AG08396 (cell line): ENCODE measurements at places on chromosomes 2 and 18.

- no peak for DNase-seq
Measured at GRCh38 chr2:80815259-80815658, 510.7 kb upstream of the LRRTM1 start.

DNA sequence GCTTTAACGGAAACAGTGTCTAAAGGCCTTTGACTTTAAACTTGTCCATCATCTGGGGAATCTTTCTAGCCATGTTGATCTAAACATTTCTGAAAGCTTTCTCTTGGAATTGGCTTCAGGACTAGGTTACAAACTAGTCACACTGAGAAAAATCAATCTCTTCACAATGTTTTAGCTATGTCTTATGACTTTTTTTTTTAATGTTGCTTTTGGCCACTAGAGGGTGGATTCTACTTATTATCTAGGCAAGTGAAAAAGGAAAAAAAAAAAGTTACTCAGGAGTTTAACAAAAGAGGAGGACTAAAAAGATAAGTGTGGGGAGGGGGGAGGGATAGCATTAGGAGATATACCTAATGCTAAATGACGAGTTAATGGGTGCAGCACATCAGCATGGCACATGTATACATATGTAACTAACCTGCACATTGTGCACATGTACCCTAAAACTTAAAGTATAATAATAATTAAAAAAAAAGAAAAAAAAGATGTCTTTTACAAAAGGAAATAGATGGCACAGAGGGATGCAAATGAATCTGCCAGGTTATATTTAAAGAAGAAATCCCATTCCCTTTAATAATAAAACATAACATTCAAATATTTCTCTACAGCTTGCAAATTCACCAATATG is 160.4 kb upstream of the PID1 start:
- DNase-seq = no peak

GRCh38 chr2:30747206-30747605 is 60.0 kb downstream of the CAPN13 start:
- no peak for DNase-seq

DNA sequence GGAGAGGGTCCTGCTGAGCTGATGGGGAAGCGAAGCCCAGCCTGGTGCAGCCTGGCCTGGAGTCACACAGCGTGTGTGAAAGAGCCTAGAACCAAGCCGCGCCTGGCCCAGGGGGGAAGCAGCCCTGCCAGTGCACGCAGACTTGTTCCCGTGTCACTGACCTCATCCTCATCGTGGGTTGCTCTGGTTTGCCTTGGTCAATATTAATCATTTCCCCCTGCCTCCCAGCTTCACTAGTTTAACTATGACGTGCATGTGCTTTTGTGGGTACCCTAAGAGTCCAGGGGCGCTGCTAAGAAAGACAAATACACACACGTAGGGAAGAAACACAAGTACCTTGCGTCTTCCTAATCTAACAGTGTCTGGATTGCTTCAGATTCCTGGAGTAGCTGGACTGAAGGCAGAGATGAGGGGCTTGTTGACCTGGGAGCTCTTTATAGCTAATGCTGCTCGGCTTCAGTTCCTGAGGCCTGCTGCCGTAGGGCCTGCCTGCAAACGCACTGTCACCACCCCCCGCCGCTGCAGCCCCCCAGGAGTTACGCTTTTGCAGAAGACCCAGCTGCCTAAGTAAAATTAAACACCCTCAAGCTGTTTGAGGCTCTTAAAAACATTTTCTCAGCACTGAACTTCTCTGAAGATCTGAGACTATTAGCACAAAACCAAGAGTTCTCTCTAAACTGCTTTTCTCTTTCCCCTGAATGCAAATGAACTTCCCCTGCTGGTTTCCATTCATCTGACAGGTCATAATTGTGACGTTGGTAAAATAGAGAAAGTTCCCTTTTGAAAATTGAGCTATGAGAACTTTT is 159.2 kb downstream of the FAM210A start:
- DNase-seq = no peak

DNA sequence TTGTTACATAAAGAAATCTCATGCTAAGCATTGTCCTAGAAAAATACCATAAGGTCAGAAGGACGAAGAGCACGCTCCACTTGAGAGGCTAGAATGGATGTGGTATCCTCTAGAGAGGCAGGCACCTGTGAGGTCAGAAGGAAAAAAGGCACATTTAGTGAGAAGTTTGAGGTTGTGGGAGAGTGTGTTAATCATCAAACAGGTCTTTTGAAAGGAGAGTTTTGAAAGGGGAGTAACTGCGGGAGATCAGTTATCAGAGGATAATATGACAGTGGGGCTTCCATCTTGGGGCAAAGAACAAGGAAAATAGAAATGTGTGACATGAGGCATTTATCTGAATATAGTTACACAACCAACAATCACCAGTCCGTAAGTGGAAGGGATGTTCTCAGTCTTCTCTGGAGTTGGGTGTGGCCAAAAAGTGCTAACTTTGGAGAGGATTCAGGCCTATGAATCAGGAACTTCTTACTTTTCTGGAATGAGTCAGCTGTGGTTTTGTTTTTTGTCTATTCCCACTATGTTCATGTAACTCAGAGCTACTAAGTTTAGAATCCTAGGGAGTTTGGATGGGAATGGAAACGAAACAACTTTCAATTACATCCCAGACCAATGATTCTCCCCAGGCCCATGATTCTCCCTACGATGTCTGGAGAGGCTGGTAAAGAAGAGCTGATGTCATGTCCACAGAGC is 451.4 kb upstream of the ST6GAL2 start:
- no peak for DNase-seq

DNA sequence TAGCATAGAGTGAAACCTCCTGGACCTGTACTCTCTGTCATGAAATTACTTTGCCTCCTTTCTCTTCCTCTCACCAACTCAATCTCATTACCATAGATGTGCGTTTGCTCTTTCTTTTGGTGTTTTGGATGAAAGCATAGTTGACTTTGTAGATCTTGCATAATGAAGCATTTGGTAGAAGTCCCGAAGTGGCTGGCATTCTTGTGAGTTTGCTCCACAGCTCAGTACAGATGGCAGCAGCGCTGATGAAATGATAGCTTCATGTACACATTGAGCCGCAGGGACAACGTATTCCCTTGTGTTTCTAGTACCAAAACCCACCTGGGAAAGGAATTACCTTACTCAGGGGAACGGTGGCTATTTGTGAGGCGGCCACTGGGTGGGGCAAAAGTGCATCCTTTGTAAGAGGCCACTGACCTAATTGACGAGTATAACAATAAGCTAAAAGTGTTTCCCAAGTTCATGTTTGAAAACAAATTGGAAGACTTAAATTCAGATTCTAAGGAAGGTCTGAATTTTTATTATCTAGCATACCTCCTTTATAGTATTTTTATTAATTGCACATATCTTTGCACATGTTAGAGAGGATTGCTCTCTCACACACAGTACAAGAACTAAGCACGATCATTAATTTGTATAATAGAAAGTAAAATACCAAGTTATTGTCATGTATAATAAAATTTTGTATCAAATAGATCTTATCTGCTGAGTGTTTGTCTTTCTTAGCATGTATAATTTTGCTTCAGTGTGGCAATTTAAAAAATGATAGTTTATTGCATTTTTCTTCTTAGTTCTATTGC is 25.4 kb upstream of the CDH7 start:
- no peak for DNase-seq

DNA sequence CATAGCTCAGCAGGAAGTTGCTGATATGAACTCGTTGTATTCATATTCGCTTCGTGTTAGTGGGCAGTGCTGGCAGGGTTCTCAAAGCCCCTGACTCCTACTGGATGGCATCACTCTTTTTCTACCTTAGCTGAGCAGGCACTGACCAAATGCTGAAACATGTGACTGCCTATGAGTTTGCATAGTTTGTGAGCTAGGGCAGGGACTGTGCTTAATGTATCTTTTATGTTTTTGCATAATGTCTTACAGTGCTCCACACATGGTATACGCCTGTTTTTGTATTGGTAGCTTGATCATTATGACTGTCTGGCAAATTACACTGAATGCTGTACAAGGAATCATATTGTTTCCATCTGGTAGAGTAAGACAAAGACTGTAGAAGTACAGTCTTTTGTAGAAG is 305.3 kb downstream of the PARD3B start:
- no peak for DNase-seq
